Nephron progenitor cell (in vitro differentiated cells): ENCODE measurements at places on chromosomes 11 and 22.

DNA sequence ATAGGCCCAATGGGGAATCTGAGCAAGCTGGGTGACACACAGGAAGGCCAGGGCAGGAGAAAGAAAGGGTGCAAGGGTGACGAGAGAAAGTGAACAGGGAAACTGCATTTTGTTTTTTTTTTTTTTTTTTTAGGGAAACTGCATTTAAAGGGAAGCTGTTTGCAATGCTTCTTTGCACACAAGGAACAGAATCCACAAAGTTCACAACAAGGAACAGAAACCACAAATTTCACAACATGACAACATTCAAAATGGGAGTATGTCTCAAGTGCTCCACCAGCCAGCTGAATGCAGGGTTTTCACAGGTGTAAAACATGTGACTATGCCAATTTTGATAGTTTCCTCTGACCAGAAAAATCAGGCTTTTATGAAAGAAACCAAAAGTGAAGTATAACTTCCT is 6.8 kb upstream of the PLAAT3 start:
- DNase-seq: no peak

DNA sequence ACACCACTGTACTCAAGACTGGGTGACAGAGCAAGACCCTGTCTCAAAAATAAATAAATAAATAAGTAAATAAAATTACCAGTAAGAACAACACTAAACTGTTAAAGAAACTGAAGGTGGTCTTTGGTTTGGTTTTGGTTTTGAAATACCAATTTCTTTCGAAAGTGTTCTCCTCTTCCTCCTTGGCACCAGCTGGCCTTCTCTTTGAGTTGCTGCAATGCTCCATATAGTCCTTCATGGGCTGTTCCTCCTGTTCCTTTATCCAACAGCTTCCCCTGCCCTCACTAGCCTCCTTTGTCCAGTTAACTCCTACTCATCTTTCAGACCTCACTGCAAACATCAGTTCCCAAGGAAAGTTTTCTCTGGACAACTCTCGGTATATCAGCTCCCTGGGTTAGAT is 5.0 kb upstream of the UVRAG start:
- DNase-seq: no peak

DNA sequence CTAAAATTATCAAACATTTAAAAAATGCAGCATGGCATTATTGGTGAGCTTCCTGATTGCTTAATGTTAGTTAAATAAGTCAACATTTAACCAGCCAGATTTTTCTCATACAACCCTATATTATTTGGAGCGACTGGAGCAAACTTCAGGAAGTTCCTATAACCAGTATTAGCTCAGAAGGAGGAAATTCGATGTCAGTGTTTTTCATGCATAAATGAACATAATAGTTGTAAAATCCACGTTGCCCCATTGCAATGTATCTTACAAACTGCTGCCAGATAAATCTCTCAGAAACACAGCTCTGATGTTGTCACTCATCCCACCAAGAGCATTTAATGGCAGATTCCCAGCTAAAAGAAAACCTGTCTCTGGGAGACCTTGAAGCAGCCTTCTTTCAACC is 278.5 kb downstream of the CASP12 start:
- DNase-seq: no peak

DNA sequence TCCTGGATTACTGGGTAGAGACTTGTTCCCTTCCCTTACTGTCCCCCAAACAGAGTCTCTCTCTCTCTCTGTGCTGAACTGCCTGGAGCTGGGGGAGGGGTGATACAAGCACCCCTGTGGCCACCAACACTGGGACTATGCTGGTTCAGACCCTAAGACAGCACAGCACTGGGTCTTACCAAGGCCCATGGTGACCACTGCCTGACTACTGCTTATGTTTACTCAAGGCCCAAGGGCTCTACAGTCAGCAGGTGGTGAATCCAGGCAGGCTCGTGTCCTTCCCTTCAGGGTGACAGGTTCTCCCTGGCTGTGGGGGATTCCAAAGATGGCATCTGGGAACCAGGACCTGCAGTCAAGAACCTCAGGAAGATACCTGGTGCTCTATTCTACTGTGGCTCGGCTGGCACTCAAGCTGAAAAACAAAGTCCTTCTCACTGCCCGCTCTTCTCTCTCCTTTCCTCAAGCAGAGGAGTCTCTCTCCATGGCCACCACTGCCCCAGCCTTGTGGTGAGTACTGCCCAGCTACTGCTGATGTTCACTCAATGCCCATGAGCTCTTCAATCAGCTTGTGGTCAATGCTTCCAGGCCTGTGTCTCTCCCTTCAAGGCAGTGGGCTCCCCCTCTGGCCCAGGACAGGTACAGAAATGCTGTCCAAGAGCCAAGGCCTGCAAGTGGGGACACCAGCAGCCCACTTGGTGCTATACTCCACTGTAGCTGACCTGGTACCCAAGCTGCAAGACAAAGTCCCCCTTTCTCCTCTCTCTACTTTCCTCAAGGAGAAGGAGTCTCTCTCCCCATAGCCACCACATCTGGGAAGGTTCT is 41.8 kb upstream of the SHANK2 start:
- DNase-seq: no peak

DNA sequence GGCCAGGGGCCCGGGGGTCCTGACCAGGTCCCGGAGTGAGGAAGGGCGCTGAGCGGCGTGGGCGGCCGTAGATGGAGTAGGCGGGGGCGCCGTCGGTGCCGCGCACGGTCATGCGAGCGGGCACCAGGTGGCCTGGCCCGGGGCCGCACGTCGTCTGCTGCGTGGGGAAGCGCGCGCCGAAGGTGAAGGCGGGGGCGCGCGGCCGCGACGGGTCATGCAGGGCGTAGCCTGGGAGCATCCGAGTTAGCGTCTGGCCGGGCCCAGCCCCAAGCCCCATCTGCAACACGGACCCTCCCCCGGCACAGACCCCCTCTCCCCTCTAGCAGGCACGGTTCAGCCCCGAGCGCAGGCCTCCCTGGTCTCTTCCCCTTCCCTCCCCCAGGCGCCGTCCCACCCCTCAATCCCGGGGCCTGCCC is 1.7 kb upstream of the TYMP start:
- DNase-seq: peak; percentile 43

DNA sequence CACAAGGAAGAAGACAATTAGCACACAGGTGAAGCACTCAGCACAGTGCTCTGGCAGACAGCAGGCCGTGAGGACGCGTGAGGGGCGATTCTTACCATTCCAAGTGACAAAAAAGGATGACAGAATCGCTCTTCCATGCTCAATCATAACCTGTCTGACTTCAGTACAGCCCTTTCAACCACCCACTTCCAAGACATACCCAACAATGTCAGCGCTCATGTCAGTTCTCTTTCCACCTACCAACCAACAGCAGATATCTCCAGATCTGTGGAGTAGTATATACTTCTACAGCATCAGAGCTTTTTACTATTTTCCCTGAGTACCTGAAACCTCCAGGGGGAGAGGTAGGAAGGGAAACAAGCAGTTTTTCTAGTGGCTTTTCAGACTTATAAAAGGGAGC is 40.2 kb downstream of the MORC2 start:
- no peak for DNase-seq

DNA sequence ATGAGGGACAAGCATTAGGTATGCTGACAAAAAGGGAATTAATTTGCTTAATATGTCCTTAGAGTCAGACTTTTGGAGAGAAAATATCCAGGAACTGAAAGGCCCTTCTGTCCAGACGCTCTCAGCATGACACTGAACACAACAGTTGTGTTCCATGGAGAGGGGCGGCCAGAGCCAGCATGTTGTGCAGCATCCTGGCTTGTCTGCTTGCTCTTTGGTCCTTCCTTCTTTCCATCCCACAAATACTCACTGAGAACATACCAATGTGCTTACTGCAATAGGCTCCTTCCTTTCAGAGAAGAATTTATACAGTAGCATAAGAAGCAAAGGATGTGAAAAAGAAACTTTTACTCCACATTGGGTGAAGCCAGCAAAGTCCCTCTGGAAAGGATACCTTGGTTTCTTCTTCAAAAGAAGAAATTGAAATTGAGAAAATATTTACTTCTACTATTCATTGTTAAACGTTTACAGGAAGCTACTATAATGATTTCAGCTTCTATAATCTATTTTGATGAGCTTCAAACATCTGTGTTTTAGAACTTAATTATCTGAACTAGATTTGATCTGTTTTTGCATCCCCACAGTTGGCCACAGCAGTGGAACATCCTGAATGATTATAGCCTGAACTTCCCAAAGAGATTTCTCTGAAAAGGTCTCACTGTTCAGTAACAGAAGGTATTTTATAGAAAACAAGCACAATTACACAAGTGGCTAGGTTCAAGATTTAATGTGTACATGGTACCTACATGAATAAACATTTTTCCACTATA is 304.1 kb upstream of the PITPNB start:
- no peak for DNase-seq

GRCh38 chr22:20312396-20313191 is 7.3 kb downstream of the DGCR6L start:
- no peak for DNase-seq

- no peak for DNase-seq
Observed at GRCh38 chr22:46058091-46058420, 81.1 kb upstream of the WNT7B start.
